Ecto neural progenitor cell (in vitro differentiated cells): ENCODE measurements at places on chromosomes 4 and X.

DNA sequence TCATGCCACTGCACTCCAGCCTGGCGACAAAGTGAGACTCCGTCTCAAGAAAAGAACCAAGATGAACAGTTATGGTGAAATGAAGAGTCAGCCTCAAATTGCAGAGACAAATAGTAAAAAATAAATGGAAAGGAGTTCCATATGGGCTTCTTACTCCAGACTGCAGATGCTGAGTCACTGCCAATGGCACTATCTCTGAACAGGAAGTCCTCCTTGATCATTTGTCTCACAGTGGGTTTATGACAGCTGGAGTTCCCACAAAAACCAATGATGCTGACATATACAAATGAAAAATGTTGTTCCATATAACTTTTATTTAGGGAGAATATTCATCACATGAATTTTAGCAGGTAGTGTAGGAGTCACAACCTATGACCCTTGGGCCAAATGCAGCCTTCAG is 631.6 kb downstream of the PCDH18 start:
- no peak for DNase-seq

- DNase-seq = no peak
These were observed 334.4 kb downstream of the UNC5C start for GRCh38 chr4:95214408-95214807.

DNA sequence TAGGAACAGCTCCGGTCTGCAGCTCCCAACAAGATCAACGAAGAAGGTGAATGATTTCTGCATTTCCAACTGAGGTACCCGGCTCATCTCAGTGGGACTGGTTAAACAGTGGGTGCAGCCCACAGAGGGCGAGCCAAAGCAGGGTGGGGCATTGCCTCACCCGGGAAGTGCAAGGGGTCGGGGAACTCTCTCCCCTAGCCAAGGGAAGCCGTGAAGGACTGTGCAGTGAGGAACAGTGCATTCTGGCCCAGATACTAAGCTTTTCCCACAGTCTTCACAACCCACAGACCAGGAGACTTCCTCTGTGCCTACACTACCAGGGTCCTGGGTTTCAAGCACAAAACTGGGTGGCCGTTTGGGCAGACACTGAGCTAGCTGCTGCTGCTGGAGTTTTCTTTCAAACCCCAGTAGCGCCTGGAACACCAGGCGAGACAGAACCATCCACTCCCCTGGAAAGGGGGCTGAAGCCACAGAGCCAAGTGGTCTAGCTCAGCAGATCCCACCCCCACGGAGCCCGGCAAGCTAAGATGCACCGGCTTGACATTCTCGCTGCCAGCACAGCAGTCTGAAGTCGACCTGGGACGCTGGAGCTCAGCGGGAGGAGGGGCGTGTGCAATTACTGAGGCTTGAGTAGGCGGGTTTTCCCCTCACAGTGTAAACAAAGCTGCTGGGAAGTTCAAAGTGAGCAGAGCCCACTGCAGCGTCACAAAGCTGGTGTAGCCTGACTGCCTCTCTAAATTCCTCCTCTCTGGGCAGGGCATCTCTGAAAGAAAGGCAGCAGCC is 84.6 kb downstream of the THOC2 start:
- DNase-seq = peak; percentile 64

GRCh38 chr4:9997886-9998285 is 23.4 kb downstream of the SLC2A9 start:
- no peak for DNase-seq

GRCh38 chr4:145829629-145830395 is 108.8 kb downstream of the ZNF827 start:
- no peak for DNase-seq

- DNase-seq = no peak
These were observed 28.6 kb downstream of the UCHL1 start for GRCh38 chr4:41285202-41285863.

GRCh38 chr4:111031596-111031995 is 408.7 kb upstream of the PITX2 start:
- no peak for DNase-seq

DNA sequence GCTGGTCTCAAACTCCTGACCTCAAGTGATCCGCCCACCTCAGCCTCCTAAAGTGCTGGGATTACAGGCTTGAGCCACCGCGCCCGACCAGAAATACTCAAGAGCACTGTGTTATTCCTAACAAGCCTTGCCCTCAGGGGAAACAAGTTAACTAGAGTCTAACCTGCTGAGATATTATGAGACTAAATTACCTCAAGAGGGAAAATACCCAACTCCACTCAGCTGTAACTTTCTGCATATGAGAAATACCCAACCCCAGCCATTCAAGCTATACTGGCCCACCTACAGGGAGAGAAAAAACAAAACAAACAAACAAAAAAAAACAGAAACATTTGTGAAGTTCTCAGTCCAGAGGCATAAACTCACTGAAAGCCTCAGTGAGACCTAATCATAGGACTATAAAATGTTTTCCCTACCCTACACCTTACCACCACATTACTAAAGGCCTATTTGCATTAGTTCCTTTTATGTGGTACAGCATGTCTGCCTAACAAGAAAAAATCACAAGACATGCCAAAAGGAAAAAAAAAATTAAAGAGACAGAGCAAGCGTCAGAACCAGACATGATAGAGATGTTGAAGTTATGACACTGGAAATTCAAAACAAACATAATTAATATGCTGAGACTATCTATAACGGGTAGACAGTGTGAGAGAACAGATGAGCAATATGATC is 876.0 kb downstream of the FSTL5 start:
- DNase-seq = no peak

- DNase-seq = no peak
These were observed 131.4 kb downstream of the TRAM1L1 start for GRCh38 chr4:116953947-116954346.

DNA sequence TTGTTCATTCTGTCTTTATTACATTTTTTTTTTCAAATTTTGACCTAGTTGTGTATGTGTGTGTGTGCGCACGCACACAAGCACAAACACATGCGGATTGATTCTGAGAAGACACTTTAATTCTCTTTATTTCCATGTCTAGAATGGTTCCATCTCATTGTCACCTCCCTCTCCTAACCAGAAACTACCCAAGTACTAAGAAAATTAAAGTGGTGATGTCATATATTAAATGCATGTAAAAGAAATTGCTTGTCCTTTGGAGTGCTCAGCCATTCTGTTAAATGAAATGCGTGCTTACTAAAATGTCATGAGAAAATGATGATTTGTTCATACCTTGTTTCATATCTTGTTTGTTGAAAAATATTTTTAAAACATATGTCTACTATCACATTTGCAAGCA is 1297.0 kb upstream of the TENM3 start:
- no peak for DNase-seq

DNA sequence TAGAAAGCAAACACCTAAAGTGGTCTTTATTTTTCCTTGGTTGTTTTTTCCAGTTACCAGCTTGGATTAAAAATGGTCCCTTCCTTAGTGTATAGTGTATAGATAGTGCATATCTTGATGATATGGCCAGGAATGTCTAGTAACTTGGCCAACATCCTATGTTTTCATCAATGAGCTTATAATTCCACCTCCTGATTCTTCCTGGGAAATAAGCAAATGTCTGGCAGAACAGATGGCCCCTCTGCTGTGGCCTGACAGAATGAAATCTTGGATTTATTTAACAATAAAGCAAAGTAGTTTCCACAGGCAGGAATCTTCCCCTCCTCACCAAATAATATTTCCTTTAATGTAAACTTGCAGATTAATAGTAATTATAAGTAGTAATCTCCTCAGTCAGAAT is 6.1 kb downstream of the SCARB2 start:
- no peak for DNase-seq

DNA sequence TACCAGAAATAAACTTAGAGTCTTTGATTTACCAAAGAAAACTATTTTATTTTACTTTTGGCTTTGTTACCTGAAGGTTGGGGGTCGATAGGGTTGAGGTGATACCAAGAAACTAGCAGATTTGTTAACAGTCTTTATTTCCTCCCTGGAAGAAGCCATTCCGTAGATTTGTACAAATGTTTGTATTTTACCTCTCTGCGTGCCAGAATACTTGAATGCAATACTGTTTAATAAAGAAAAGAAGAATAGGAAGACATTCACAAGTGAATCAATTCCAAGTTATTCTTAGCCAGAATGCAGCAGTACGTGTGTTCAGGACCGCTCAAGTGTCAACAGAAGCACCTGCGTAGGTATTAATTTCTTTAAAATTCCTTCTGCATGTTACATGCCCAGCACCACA is 260.3 kb upstream of the TENM3 start:
- DNase-seq = no peak

DNA sequence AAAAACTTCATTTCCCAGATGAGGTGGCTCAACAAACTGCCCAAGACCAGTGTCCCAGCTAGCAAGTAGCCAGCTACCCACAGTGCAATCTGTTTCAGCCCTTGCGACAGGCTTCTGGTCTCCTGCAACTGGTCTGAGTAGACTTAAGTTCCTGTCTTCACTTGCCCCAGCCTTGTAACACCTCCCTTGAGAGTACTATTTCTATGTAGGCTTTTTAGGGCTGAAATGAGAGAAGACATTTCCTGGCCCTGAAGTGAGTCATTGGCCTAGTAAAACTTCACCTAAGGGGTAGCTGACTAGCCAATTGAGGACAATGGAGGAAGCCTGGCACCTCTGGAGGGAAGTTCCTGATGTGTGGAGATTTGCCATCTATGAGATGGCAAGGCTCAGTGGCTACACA is 80.1 kb upstream of the STIM2 start:
- no peak for DNase-seq

- no peak for DNase-seq
These were observed 18.7 kb downstream of the TXLNG start for GRCh38 chrX:16804923-16805464.

GRCh38 chrX:154696676-154697045 is 43.3 kb upstream of the CTAG2 start:
- DNase-seq = no peak

GRCh38 chrX:53244610-53245009 is 19.6 kb upstream of the KDM5C start:
- DNase-seq = no peak

GRCh38 chr4:182348779-182349326 is 105.7 kb downstream of the TENM3 start:
- no peak for DNase-seq

- no peak for DNase-seq
These were observed 23.8 kb downstream of the CDKL5 start for GRCh38 chrX:18449236-18449635.

- DNase-seq = no peak
These were observed 52.1 kb upstream of the HSD17B10 start for GRCh38 chrX:53486285-53486684.

DNA sequence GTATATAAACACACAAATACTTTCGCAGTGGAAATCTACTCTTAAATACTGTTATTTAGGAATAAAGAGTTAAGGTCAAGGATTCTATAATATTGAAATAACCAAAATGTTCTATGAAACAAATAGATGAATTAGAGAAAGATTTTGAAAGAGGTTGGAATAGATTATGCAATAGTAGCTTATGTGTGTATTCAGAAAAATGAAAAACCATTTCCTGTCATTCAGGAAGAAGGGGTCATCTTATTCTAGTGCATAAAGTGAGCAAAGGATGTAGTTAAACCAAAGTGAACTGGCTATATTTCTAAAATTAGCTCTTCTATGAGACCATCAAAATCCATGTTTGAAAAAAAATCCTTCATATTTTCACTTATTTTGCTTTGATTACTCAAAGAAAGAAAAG is 30.0 kb upstream of the MYOZ2 start:
- DNase-seq = no peak

- DNase-seq = no peak
These were observed 689.3 kb downstream of the CENPC start for GRCh38 chr4:66855956-66856355.

DNA sequence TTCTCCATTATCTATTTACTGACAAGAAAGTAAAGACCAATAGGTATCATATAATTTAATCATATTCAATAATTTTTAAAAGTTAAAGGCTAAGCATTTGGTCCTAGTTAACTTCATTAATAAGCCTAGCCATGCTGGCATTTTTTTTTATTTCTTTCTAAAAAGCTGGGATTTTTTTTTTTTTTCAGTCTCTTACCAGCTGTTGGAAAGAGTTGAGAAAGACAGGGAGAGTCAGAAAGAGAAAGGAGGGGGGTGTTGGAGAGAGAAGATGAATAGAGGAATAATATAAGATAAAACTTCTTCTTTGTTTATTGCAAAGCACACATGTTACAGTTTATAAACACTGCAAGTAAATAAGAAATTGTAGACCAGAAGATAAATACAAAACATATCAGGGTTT is 5.9 kb upstream of the NR3C2 start:
- DNase-seq = no peak

DNA sequence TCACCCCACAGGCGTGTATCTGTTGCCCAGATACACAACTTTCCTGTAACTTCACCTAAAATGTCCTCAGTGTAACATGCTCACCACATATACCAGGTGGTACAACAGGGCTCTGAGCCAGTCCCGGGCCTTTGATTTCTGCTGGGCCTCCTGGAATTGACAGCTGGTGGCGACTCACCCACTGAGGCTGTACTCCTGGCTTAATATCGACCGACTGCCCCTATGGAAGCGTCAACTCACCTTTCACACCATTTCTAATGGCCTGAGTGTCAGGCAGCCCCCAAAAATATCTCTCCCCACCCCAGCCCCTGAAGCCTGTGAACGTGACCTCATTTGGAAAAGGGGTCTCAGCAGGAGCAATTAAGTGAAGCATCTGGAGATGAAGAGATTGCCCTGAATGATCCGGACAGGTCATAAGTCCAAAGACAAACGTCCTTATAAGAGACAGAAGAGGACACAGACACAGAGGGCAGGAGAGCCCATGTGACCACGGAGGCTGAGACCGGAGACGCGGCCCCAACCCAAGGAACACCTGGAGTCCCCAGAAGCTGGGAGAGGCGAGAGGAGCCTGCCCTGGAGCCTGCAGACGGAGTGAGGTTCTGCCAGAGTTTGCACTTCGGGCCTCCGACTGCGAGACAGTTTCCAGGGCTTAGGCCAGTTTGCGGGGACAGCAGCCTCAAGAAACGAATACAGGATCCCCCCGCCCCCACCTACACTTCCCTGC is 12.6 kb upstream of the MXD4 start:
- DNase-seq = no peak

DNA sequence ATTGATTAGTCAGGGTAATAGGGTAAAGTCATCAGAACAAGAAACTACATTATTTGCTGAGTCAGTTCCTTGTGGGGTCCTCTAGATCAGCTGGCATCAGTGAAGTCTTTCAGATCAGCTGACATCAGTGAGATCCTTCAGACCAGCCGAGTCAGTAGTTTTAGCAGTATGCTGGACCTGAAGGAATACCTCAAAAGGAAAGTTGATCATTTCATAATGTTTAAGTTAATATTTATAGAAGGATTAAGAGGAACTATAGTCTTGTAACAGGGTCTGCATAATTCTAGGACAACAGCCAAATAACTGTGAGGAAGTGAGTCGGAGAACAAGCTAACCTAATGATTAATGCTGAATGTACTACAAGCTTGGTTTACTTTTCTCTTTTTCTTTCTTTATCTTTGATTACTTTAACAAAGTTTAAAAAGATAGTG is 958 bp upstream of the UGT2B7 start:
- DNase-seq = no peak

GRCh38 chr4:40227284-40227683 is 30.5 kb downstream of the RHOH start:
- no peak for DNase-seq

GRCh38 chr4:22650771-22651170 is 42.0 kb upstream of the GBA3 start:
- DNase-seq = no peak

- DNase-seq = no peak
These were observed 64.5 kb downstream of the MID1 start for GRCh38 chrX:10555846-10556245.
